Brain pericyte (primary cell): ENCODE measurements at places on chromosomes 5 and 9.

DNA sequence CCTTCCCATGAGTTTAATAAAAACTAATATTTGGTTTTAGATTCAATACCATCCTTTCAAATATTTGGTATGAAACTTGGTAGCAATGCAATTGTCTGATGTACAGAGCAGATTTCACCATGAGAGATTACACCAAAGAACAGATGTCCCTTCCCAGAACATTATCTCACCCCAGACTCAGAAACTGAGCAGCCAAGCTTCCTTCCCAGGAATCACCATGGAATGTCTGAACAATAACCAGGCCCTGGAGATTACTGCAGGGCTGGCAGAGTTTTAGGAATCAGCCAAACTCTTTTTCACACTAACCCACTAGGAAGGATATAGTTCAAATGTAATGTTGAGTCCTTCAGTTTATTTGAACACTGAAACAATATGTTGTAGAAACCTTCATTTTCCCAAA lies 23.9 kb downstream of the CLTA start:
- no peak for DNase-seq

- DNase-seq: no peak
Measured at GRCh38 chr9:8876303-8876702, 1076.7 kb upstream of the DMAC1 start.

GRCh38 chr5:83048277-83048676 lies 28.9 kb downstream of the TMEM167A start:
- peak; percentile 5 for DNase-seq

DNA sequence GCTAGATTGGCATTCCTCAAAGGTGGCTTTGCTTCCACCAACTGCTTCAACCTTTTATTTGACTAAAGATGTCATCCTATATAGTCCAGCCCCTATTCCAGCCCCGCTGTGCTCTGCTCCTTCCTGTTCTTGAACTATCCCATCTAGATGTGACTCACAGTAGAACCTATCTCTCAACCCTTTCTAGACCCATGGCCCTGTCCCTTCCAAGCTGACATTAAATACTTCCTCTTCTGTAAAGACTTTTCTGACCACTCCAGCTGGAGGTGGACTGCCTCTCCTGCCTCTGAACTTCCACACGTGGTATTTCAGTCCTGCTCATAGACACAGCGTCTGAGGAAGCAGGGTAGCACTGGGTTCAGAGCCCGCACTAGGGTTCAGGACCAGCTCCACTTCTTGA lies 32.4 kb downstream of the OSTF1 start:
- DNase-seq: no peak

GRCh38 chr5:51566953-51567352 lies 183.7 kb downstream of the ISL1 start:
- DNase-seq: no peak

GRCh38 chr9:72633966-72634365 lies 112.6 kb downstream of the TMC1 start:
- DNase-seq: no peak

GRCh38 chr5:111626473-111627148 lies 114.3 kb upstream of the STARD4 start:
- DNase-seq: no peak

- no peak for DNase-seq
Measured at GRCh38 chr5:2747363-2748162, 3.9 kb downstream of the IRX2 start.

DNA sequence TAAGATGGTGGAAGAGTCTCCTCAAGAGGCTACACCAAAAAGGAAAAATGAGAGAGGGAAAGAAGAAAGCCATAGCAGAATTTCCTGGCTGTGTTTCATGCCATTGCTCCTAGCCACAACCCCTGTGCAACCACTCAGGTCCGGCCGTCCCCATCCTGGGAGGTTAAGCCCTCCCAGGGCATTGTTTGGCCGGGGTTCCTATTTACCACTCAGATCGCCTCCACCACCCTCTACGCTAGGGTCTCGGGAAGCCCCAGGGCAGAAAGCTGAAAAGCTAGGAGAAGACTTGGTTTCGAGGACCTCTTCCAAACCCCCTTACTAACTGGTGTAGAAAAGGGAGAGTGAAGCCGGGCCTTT lies 715 bp downstream of the RC3H2 start:
- DNase-seq: no peak

GRCh38 chr5:77851176-77852067 lies 75.3 kb upstream of the TBCA start:
- no peak for DNase-seq

- no peak for DNase-seq
Measured at GRCh38 chr5:23139338-23140171, 286.4 kb upstream of the CDH12 start.

DNA sequence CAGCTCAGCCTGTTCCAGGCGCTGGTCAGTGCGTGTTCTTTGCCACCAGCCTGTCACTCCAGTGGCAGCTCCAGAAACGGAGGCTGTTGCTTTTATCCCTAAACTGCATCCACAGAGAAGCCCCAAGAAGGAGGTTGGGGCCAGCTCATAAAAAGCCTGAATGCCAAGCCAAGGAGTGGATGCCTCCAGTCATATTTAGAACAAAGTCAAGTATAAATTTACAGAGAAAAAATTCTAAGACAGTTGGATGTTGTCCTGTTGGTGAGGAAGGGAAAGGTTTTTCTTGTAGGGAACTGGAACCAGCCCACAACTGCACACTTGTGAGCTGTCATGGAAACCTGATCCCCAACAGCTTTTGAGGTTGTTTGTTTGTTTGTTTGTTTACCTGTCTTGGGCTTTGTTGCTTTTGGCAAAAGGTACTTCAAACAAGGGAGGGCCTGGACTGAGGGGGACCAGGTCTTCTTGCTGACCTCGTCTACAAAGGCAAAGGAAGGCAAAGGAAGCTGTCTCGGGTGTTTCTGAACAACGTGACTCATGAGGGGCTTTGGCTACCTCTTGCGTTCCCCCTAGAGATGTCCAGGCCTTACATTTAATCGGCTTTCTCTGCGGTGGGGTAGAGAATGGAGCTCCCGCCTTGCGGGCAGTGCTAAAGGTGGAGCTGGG lies 36.7 kb downstream of the OLFML2A start:
- no peak for DNase-seq

GRCh38 chr5:178442405-178443257 lies 147.6 kb downstream of the COL23A1 start:
- DNase-seq: no peak

- DNase-seq: no peak
Measured at GRCh38 chr9:71509054-71509453, 259.3 kb downstream of the CEMIP2 start.

- DNase-seq: no peak
Measured at GRCh38 chr5:172493002-172493401, 38.7 kb upstream of the SH3PXD2B start.

DNA sequence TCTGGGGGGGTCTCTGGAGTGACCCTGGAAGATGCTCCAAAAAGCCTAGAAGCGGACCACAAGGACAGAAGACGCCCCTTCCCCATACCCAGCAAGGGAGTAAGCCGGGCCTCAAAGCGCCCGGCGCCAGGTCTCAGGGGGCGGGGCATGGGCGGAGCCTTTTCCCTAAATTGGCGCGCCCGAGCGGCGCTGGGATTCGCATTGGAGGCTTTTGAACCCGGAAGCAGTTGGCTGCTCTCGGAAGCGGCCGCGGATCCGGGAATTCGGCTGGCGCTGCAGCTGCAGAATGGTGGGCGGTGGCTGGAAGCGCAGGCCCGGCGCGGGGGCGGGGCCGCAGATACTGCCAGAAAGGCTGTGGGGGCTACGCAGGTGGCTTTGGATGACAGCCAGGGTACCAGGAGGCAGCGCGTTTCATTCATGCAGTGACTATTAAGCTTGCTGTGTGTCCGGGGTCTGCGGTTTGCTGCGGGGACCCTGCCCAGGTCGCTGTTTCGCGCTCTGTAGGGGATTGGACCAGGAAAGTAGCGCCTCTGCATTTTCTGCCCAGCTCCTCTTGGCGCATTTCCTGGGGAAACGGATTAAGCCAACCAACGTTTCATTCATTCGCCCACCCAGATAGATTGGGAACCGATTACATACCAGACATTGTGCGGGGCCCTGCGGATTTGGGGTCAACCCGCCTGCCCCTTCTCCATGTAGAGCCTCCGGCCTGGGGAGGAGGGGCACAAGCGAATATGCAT lies 83.0 kb upstream of the FREM1 start:
- no peak for DNase-seq

GRCh38 chr5:142888469-142889085 lies 118.4 kb downstream of the ARHGAP26 start:
- no peak for DNase-seq

GRCh38 chr9:81628897-81629296 lies 60.5 kb downstream of the TLE1 start:
- DNase-seq: no peak

GRCh38 chr9:127571971-127572370 lies 40.1 kb upstream of the STXBP1 start:
- DNase-seq: no peak

DNA sequence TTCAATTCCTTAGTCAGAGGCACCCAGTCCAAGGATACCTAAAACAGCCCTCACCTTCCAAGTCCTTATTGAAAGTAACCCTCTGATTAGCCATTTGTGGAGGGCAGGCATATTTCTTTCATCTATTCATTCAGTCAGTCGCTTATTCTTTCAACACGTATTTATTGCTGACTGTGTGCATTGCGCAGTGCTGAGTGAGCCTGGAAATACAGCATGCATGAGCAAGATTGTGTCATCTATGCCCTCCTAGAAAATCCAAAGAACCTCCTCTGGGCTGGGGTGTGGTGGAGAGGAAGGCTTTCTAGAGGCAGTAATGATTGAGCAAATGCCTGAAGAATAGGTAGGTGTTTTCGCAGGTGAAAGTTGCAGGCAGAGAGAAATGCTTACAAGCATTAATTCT lies 8.5 kb upstream of the FEM1C start:
- no peak for DNase-seq

GRCh38 chr9:113375057-113376023 lies 1.4 kb downstream of the HDHD3 start:
- DNase-seq: no peak

DNA sequence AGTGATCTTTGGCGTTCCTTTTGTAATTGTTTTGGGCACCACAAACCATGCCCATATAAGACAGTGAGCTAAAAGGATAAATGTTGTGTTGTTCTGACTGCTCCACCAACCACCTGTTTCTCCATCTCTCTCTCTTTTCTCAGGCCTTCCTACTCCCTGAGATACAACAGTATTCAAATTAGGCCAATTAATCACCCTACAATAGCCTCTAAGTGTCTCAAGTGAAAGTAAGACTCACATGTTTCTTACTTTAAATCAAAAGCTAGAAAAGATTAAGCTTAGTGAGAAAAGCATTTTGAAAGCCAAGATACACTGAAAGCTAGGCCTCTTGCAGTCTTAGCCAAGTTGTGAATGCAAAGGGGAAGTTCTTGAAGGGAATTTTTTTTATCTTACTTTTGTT lies 268.8 kb upstream of the NREP start:
- no peak for DNase-seq

GRCh38 chr5:146461319-146461718 lies 14.2 kb downstream of the TCERG1 start:
- no peak for DNase-seq

GRCh38 chr9:22446589-22446949 lies at the start of gene DMRTA1:
DMRTA1 (plus strand) TSS chr9:22446824; CDS start chr9:22447066, 242 bp downstream.
- no peak for DNase-seq

- no peak for DNase-seq
Measured at GRCh38 chr9:132235894-132236661, 74.2 kb downstream of the NTNG2 start.

DNA sequence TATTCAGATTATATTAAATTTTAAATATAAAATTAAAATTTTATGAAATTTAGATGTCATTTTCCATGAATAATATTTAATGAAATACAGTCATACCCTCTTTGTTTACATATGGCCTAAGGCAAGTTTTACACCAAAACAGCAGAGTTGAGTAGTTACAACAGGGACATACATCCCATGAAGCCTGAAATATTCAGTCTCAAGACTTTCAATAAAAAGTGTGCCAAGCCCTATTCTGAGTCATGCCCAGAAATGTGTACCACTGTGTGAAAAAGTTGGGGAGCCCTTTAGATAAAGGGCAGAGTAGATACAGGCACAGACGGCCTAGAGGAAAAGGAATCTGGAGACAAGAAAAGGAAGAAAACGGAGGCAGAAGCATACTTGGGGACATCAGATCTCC lies 261.3 kb downstream of the SGCD start:
- no peak for DNase-seq

DNA sequence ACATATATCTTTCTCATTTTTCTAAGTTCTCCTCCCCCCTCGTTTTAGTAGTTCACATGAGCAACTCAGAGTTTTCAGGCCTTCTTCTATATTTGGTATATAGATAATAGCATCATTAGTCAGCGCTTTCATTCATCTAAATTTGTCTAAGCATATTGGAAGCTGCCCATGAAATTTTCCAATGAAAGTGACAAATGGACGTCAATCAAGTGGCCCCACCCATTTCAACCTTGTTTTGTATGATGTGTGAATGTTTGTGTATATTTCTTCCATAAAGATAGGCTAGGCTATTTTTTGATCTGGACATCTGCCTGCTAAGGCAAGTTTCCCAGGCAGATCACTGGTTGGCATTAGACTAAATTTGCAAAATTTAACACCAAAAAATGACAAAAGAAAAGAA lies 104.0 kb upstream of the SSBP2 start:
- no peak for DNase-seq

GRCh38 chr9:33264003-33264472 lies 470 bp downstream of the BAG1 start:
- no peak for DNase-seq

- no peak for DNase-seq
Measured at GRCh38 chr9:89877051-89878002, 272.5 kb downstream of the GADD45G start.

DNA sequence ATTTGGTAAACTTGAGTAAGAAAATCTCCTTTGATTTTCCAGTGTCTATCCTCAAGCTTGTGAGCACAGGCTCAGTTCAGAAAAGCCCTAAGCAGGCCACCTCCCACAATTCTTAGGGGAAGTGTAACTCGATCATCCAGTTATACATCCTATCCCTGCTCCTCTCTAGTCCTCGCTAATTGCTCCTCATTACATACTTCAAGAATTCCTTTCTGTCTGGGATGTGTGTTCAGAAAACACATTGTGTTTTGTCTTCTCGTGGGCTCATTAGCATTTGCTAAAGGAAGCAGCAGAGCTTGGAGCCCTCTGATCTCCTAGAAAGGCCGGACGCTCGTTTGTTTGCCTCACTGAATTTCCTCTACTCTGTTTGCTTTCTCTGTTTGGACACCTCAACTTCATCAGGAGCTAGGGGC lies 268.2 kb upstream of the RFX3 start:
- no peak for DNase-seq

- no peak for DNase-seq
Measured at GRCh38 chr9:13728131-13728530, 448.6 kb upstream of the MPDZ start.

DNA sequence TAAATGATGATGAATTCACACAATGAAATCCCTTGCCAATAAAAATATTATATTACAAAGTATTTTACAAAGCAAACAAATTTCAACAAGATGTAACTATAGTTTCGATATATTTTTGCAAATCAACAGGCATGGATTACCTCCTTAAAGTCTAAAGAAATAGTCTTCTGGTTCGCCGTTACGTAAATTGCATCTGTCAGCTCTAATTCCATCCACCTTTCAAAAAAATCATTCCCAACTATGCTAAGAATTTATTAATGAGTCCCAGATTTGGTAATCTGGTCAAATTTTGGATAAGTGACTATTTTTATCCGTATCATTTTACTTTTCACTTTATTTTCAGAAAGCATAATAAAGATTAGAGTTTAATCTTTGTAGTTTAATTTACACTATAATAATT lies 1984.9 kb downstream of the EFNA5 start:
- no peak for DNase-seq

- no peak for DNase-seq
Measured at GRCh38 chr5:172410662-172411483, 43.5 kb downstream of the SH3PXD2B start.

GRCh38 chr5:58228896-58229295 lies 231.0 kb downstream of the PLK2 start:
- no peak for DNase-seq
